ENCODE measurements at places on chromosomes 13 and 19.

GRCh38 chr13:98706446-98707110 lies 45.9 kb downstream of the SLC15A1 start:
- DNase-seq, result no peak

DNA sequence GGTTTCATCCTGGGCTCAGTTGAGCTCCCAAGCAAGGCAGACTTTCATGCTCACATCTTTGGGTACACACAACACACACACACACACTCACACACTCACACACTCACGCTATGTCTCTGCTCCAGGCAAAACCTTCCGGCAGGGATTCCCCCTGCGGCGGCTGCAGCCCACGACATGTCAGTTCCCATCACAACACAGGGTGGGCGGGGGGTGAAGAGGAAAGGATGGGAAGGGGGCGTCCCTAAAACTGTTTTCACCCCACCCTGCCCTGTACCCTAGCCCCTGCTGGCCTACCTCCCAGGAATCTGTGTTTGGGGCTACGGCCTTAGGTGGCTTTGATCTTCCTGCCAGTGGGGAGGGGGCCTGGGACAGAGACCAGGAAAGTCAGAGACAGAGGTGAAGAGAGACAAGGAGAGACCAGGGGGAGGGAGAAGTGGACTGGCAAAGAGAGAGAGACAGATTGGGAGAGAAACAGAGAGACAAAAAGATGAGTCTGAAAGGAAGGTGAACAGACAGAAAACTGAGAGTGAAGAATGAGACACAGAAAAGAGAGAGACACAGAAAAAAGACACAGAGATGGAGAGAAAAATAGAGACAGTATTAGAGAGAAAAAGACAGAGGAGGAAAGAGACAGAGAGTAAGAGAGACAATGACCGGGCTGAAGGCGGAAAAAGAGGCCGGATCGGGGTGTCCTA lies 3.9 kb downstream of the LRFN1 start:
- no peak for DNase-seq

- DNase-seq, result no peak
These were observed 24.4 kb downstream of the MARK4 start for GRCh38 chr19:45275370-45275971.

DNA sequence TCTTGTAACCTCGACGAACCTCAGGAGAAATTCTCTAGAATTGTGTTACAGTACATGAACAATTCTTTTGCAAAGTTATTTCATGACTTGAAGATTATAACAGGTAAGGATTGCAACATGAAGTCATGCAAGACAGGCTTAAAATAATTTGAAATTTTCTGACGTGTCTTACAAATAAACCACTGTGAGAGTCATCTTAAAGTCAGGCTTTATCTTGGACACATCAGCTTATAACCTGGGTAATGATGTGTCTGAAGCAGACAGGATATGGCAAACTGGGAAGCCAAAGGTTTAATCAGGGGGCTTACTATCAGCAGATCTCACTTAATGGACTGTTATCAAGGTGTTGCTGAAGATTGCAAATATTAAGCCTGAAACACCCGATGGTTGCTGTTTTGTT lies 407.8 kb downstream of the KLF5 start:
- DNase-seq, result no peak

DNA sequence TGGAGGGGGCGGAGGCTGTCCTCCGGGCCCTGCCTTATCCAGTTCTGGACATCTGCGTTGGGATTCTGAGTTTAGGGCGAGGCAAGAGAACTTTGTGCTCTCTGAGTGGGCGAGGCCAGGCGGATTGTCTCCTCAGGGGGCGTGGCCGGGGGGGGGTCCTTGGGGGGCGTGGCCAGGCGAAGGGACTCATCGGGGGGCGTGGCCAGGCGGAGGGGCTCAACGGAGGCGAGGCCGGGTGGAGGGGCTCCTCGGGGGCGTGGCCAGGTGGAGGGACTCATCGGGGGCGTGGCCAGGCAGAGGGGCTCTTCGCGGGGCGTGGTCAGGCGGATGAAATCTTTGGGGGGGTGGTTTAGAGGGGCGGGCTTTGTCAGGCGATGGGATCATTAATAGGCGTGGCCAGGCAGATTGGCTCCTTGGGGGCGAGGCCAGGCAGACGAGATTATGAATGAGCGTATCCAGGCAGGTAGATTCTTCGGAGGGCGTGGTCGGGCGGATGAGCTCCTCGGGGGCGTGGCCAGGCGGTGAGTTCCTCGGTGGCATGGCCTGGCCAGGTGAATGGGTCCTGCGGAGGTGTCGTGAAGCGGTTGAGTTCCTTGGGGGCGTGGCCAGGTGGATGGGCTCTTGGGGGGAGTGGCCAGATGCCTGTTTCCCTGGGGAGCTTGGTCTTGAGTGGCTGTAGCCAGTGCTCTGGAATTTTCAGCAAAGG lies 10.3 kb upstream of the CACNG7 start:
- no peak for DNase-seq

DNA sequence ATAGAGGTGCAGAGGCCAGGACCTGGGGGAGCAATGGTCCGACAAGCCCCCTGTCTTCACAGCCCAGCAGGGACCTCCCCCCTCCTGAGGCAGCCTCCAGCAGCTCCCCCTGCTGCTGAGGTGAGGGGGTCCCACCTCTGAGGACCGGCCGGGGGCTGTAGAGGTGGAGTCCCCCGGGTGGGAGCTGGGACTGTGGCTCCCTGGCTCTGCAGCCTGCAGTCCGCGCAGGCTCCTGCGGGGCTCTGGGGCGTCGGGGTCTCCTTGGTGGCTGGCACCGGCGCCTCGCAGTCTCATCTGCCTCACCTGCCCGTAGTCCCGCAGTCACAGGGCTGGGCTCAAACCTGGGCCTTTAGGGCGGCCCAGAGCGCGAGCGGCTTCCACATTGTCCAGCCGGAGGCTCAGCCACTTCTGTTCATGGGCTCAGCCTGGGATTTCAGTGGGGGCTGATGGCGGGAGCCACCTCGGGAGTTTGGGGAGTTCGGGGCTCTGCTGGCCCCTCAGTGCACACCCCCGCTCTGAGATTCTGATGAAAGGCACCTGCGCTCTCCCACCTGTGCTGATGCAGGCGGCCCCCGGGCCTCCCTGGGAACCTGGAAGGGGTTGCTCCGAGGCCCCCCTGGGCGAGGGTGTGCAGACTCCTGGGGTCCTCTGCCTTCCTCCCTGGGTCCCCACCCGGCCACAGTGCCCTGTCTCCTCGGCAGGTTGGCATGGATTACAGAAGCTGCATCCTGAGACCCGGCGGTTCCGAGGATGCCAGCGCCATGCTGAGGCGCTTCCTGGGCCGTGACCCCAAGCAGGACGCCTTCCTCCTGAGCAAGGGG lies 7.0 kb upstream of the ZNF554 start:
- DNase-seq, result no peak

DNA sequence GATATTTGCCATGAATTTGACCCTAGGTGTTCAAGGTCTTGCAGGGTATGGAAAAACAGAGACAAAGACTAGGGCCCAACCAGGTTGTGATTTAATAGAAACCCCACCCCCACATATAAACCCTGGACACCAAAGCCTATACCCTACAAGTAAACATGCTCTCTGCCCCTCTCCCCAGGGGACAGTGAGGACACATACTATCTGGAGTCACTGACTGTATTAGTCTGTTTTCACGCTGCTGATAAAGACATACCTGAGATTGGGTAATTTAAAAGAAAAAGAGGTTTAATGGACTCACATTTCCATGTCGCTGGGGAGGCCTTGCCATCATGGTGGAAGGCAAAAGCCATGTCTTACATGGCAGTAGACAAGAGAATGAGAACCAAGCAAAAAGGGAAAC lies 88.3 kb downstream of the RAP2A start:
- no peak for DNase-seq

DNA sequence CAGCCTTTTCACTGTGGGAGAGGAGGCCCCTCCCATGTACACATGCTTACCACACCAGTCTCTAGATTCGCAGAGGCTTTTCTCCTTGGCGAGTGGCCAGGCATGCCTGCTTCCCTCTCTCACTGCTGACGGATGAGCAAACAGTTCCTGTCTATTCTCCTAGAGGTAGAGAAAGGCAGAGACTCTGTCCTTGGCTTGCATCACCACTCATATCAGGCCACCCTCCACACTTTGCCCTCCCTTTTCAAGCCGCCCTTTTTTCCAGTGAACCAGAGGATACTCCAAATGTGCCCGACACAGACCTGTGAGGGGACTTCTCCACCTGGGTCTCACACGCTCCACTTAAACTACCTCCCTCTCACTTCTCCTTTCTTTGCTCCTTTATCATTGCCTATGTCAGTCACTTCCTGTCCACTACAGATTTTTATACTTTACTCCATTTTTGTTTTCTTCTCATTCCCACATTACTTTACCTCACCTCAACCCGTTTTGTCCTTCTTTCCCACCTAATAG lies 284.6 kb downstream of the DNAJC15 start:
- DNase-seq, result peak; percentile 90

- DNase-seq, result no peak
These were observed 40.6 kb downstream of the FBN3 start for GRCh38 chr19:8108560-8109445.

- DNase-seq, result no peak
These were observed 71.2 kb downstream of the WASF3 start for GRCh38 chr13:26628706-26629105.

GRCh38 chr19:53161123-53161522 lies 2.3 kb upstream of the ZNF347 start:
- no peak for DNase-seq

GRCh38 chr19:355134-355533 lies 10.5 kb upstream of the MIER2 start:
- no peak for DNase-seq

DNA sequence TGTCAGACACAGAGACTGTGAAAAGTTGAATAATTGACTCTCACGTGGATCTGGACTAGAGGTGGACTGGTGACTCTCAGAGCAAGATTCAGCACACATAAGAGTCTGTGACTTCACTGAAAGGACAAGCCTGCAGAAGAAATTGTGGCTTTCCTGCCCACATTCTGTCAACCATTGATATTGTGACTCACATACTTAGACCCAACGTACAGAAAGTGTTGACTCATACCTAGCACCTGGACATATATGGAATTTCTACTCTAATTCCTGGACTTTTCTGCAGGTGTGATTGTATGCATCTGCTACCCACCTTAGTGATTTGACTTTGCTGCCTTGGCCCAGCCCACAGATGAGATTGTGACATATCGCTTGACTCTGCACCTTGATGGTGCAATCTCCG lies 15.6 kb upstream of the ZNF730 start:
- DNase-seq, result no peak

GRCh38 chr13:44868397-44868796 lies 120.9 kb downstream of the NUFIP1 start:
- no peak for DNase-seq

DNA sequence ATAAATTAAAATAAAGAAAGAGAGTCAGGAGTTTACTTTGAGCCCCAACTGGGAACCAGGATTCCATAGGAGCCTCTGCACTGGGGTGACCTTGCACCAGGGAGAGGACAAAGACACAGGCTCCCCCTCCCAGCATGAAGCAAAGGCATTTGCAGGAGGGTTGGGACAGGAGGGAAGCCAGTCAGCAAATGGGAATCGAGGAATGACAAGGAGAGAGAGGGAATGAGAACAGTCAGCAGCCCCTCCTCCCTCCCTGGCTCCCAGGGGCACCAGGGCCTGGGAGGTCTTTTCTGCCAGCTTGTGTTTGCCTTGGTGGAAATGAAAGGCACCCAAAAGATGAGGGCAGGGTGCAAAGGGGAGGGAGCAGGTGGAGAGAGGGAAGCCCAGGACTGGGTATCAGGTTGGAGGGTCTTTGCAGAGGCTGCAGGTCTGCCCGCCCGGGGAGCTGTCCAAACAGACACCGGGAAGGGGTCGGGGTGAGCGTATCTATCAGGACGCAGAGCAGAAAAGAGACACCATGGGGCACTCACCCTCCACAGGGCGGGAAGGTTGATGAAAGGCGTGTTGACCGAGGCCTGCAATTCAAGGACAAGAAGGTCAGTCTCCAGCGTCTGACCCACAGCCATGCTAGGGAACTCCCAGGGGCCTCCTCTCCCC lies 3.8 kb downstream of the SBSN start:
- DNase-seq, result no peak

DNA sequence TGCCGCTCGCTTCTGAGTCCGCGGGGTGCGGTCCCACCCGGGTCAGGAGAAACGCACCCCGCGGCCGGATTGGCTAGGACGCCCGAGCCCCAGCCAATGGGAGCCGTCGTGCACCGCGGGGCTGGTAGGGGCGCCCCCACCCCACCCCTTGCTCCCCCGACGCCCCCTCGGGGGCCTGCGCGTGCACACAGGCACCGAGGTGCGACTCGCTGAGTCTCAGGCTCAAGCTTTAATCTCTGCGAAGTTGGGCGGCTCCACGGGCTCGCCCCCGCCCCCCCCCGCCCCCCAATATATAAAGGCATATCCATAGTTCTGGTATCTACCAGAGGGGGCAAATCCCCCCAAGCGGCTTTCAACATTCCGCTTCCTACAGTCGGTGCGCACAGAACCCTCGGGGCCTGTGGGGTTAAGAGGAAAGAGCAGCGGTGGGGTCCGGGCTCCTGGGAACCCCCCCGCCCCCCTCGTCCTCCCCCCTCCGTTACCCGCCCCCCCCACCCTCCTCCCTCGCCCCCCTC lies at the start of gene COX6B2:
COX6B2 (minus strand) TSS at position 22 of the 515 bp plus-strand sequence. CDS start 198 bp downstream, outside the sequence.
- DNase-seq, result no peak

GRCh38 chr19:41386442-41386841 lies 10.1 kb downstream of the TMEM91 start:
- no peak for DNase-seq

DNA sequence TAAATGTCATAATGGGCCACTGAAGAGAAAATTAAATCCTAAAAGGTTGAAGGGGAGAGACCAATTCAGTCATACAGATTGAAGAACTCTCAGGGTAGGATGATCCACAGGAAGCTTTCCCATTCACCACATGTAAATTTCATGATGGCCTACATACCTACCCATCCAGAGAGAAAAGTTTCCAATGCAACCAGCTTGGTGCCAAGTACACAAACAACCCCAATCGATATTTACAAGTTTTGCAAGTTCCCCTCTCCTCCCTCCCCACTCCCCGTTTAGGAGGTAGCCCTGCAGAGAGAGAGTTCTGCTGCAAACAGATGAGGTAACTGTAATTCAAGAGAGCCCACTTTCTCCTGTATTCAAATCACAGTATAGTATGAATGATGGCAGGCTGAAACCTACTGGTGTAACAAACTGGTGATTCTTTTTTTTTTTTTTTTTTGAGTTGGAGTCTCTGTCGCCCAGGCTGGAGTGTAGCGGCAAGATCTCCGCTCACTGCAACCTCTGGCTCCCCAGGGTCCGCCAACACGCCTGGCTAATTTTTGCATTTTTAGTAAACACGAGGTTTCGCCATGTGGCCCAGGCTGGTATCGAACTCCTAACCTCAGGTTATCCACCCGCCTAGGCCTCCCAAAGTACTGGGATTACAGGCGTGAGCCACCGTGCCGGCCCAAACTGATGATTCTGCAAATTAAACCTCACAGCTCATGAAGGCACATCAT lies 14.4 kb downstream of the FOXO1 start:
- no peak for DNase-seq

DNA sequence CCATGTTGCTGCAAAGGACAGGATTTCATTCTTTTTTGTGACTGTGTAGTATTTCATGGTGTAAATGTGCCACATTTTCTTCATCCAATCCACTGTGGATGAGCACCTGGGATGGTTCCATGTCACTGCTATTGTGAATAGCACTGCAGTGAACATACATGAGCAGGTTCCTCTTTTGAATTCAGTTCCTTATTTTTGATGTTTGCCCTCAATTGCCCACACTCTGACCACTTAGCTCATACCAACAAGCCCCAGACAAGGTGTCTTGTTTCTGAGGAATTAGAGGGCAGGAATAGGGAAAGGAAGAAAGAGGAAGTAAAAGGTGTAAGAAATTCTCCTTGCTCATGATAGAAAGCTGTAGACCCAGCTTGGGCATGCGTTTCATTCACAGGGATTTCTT lies 244.2 kb upstream of the ZNF507 start:
- no peak for DNase-seq
